Renal cortical epithelial cell (primary cell): ENCODE measurements at places on chromosomes 16 and 17. TPM values are rescaled to one million over a fixed set of nuclear protein-coding genes. Genes with fewer than 3 reads are reported as not detected.

The GPR139 gene
- not detected in 2 replicates for total RNA-seq

The MFSD11 gene
- 21.1 and 23.1 TPM in 2 replicates for total RNA-seq

The ARHGDIG gene
- total RNA-seq, result not detected in 2 replicates

The GRB7 gene
- 10.8 and 25.7 TPM in 2 replicates for total RNA-seq

The TBC1D3I gene
- 0.60 TPM in 1 of 2 replicates, not detected in the other for total RNA-seq

The SPATA32 gene
- 0.10 TPM in 1 of 2 replicates, not detected in the other for total RNA-seq

The KCNAB3 gene
- total RNA-seq, result 0.20 TPM in 1 of 2 replicates, not detected in the other

The CNGB1 gene
- 0.35 and 0.60 TPM in 2 replicates for total RNA-seq

The KRT24 gene
- total RNA-seq, result not detected in 2 replicates

The HOXB7 gene
- 23.2 and 24.0 TPM in 2 replicates for total RNA-seq

The FBXW10B gene
- 0.94 and 4.0 TPM in 2 replicates for total RNA-seq

The SNX20 gene
- total RNA-seq, result not detected in 2 replicates

The CBX8 gene
- total RNA-seq, result 6.1 and 7.8 TPM in 2 replicates

The COX10 gene
- total RNA-seq, result 14.8 and 19.1 TPM in 2 replicates

The GUCY2D gene
- not detected in 2 replicates for total RNA-seq

The HASPIN gene
- total RNA-seq, result 0.89 and 5.0 TPM in 2 replicates

The KARS1 gene
- 144 and 236 TPM in 2 replicates for total RNA-seq

The KRTAP2-4 gene
- not detected in 2 replicates for total RNA-seq

The MPP3 gene
- 6.8 and 8.5 TPM in 2 replicates for total RNA-seq

The C16orf46 gene
- total RNA-seq, result 1.7 and 3.7 TPM in 2 replicates

The CALCOCO2 gene
- total RNA-seq, result 32.8 and 62.6 TPM in 2 replicates

The STH gene
- not detected in 2 replicates for total RNA-seq

The LCMT1 gene
- total RNA-seq, result 33.0 and 46.4 TPM in 2 replicates
